Stimulated activated CD4-positive, alpha-beta T cell treated with anti-CD3 and anti-CD28 coated beads, Interleukin-12 subunit alpha, Interleukin-12 subunit beta, amount 100 ng/mL, for 48 hours (primary cell): ENCODE measurements at places on chromosomes 16 and 17.
A peak's percentile ranks its signal among the peaks of the same experiment; 100 is the strongest.

DNA sequence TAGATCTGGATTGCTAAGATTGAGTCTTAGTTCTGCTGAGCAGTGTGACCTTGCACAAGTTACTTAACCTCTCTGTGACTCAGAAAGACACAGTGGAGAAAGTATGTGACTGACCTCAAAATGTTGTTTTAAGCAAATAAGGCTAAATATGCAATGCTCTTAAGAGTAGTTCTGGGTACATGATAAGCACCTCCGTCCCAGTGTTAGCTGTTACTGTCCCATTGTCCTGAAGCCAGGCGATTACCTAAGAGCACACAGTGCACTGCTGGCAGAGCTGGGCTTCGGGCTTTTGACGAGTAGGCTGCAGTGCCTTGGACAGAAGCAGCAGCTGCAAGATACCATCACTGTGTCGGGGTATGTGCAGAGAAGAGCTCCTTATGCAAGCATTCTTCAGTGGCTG lies 32.7 kb upstream of the FOXF1 start:
- DNase-seq = no peak

DNA sequence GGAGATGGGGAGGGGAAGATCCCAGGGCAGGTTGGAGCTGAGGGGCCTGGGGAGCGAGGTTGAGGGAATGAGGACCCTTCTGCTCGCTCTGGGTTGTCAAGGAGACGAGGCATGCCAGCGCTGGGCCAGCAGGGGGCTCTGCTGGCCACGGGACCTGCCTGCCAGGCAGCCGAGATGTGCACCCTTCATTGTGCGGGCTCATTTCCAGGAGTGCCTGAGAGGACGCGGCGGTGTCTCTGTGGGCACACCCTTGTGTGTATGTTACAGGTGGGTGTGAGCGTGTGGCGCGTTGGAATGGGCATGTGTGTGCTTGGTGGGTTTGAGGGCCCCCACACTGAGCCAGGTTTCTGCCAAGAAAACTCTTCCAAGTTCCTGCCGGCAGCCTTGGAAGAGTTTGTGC lies 15.9 kb downstream of the ARHGAP23 start:
- DNase-seq = peak; percentile 39

DNA sequence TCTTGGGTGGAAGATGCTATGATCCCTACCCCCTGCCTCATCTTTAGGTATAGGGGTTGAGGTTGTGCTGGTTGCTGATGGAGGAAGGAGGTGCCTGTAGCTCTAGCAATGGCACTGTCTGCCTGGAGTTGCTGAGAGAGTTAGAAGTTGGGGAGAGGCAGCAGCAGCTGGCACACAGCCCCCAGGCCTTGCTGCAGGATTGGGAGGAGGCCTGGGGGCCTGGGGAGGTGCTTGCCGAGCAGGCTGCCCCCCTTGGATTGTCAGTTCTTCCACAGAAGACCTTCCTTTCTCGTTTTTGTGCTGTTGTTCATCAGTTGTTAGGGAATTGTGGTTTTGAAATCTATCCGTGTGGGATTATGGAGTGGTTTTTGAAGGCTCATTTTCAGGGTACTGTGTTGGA lies 52.9 kb downstream of the SEC14L1 start:
- no peak for DNase-seq

DNA sequence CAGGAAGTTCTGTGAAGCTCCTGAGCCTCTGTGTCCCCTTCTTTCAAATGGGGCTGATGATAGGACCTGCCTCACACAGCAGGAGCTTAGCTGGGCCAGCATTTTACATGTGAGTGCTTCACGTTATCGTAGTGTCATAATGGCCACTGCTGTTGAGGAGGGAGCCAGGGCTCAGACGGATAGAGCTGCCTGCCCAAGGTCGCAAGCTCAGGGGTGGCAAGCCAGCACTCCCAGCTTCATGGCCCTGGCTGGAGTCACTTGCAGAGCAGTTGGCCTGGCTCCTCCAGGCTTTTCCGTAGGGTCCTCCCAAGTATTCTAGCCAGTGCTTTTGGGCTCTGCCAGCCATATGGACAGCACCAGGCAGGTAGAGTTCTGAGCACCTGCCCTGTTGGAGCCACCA lies 115.1 kb downstream of the SOCS1 start:
- no peak for DNase-seq

- no peak for DNase-seq
Observed at GRCh38 chr17:60160829-60161501, 11.2 kb downstream of the CA4 start.

DNA sequence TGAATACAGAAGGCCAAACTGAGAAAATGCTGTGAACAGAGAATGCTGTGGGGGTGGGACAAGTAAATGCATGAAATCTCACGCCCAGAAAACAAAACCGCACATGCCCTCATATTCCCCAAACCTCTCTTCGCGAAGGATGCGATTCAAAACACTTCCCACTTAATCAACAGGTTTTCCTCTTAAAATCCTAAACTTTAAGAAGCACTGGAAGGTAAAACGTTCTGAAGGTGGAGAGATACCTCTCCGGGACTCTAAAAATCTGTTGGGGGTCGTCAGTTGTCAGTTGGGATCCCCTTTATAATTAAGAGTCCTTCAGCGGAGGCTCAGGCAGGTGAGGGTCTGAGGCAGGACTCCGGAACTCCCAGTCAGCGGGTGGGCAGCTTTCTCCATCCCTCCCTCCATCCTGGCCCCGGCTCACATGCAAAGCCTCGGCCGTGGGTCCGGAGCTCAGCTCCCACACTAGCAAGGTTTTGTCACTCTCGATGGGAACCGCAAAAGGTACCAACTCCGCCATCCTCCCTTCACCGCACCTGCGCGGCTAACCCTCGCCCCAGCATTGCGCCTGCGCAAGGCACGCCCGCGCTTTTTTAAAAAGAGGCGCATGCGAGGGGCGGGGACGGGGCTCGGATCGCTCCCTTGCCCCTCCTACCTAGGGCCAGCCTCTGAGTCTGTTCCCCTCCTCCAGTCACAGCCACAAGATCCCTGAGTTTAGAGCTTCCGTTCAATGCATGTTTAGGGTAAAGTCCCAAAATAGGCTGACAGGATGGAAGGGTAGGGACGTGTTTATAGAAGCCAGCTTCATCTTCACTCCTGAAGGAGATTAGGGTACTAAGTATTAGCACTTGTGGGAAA lies at the start of gene RDM1:
Gene RDM1 (minus strand): TSS at position 563 of the 855 bp plus-strand sequence. CDS start 46 bp downstream, at position 517.
- DNase-seq = peak; percentile 82

GRCh38 chr16:35598696-35599332 lies 2139.4 kb downstream of the TP53TG3F start:
- no peak for DNase-seq

DNA sequence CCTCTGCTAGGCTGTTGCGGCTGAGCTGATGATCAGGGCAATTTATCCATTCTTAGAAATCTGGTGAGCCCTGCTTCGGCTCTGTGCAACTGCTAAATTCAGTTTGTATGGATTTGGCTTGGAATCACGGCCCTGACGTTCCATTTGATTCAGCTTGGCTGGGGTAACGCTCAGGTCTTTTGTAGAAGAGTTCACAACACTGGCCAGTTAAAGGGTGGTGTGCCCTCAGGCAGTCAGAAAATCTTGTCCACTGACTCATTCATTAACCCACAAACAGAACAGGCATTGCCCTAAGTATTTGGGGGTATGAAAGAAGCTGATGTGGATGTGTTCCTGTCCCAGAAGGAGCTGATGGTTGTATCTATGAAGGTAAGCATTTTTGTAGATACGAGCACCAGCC lies 53.9 kb downstream of the GNAO1 start:
- DNase-seq = no peak

GRCh38 chr17:48457080-48457836 lies 27.2 kb upstream of the SKAP1 start:
- peak; percentile 76 for DNase-seq

GRCh38 chr16:89917773-89918452 lies 749 bp upstream of the MC1R start:
- peak; percentile 75 for DNase-seq

- DNase-seq = no peak
Observed at GRCh38 chr16:5938607-5939006, 841.0 kb upstream of the EEF2KMT start.

DNA sequence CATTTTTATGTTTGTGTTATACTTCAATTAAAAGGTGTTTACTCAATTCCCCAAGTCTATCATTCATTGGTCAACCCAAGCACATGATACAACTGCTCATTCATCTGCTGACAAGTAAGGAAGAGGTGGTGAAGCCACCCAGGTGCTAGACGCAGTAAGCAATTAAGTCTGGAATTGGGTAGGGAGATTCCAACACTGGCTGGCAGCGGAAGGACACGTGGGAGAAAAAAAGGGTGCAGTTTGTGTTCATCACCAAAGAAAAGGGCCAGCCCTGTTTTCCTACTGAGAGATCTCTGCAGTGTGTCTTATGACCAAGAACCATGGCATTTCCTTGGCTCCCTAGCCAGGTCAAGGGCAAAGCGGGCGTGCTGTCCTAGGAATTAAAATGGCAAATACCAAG lies 11.8 kb upstream of the ZNF23 start:
- DNase-seq = no peak

- no peak for DNase-seq
Observed at GRCh38 chr17:51802544-51802943, 356.0 kb downstream of the CA10 start.

GRCh38 chr17:18011286-18011685 lies 27.7 kb downstream of the ATPAF2 start:
- no peak for DNase-seq

DNA sequence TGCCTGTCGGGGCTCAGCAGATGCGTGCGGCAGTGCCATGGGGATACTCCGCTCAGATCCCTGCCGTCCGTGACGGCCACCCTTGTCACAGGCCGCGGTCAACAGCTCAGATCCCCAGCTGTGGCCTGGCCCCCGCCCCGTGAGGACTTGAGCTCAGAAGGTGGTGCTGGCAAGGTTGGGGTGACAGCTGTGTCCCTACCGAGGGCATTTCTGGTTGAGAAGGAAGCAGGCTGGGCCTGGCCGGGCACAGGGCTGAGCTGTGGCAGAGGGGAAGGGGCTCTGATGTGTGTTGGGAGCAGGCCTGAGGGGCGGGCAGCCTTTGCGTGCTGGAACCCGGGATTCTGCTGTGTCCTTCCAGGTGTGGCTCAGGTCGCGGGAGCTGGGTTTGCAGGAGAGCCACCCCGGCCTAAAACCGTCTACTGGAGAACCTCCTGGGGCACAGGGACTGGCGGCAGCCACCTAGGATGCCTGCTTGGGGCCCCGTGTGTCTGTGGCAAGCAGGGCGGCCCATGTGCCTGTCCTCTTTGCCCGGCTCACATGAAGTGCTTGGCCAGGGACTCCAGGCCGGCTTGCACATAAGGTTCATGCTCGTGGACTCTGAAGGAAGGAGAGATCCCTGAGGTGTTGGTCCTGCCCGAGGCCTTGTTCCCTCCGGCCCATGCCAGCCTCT lies 5.1 kb downstream of the UBE2I start:
- no peak for DNase-seq

- DNase-seq = no peak
Observed at GRCh38 chr17:17180141-17180603, 26.0 kb downstream of the PLD6 start.

DNA sequence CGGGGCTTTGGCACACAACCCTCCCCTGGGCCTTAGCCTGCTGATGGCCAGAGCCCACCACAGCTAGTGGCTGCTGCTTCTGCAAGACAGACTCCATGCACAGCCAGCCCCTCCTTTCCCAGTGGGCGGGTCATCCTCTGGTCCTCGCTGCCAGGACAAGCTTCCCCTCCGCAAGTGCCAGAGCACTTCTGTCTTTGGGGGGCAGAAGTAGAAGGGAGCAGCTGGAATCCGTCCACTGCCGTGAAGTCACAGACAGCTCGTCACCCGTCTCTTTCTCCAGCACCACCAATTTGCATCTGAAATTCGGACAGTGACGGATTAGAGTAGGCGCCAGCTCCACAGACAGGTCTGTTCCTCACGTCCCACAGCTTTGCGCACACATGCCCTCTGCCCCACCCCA lies 31.3 kb upstream of the NAT9 start:
- no peak for DNase-seq

DNA sequence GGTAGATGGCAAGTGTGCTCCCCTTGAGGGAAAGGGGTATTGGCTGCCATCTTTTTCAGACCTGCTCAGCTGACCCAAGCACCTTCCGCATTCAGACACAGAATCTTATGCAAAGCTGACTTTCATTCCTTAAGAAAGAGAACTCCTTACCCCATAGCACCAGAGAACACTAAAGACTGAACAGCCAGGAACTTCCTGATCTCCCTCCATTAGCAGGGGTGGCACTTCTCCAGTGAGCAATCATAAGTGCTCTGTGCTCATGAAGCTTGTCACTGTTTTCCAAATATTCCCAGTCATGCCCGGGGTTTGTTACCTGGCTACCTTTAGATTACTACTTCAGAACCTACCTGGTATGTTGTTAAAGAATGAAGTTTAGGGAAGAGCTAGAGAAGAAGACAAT lies 11.9 kb downstream of the HSD17B2 start:
- no peak for DNase-seq

DNA sequence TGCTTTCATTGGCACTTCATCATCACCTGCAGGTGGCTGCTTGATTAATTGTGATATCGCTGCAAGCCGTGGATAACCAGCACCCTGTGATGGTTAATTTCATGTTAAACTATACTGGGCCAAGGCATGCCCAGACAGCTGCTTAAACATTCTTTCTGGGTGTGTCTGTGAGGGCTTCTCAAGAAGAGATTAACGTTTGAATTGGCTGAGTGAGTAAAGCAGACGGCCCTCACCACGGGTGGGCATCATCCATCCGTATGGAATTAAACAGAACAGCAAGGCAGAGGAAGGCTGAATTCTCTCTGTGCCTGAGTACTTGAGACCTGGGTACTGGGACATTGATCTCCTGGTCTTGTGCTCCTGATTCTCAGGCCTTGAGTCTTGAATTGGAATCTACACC lies 7.1 kb upstream of the ZNF213 start:
- DNase-seq = no peak

DNA sequence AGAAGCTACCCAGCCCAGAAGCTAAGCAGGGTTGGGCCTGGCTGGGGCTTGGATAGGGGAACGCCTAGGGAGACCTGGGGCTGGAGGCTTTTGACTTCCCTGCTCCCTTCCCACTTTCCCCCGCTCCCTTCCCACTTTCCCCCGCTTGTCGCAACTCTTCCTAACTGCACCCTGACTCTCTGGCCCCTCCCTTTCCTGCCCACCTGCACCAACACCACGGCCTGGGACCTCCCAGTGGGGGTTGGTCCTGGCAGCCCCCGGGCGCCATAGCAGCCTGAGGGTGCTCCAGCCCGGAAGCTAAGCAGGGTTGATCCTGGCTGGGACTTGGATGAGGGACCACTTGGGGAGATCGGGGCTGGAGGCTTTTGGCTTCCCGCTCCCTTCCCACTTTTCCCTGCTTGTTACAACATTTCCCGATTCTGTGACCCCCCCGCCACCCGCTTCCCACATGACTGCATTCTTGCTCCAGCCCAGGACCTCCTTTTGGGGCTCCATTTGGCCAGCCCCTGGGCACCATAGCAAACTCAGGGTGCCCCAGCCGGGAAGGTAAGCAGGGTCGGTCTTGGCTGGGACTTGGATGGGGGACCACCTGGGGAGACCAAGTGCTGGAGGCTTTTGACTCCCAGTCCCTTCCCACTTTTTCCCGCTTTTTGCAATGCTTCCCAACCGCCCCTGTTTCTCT lies 2287.0 kb downstream of the TP53TG3F start:
- no peak for DNase-seq
